ENCODE measurements at places on chromosomes 16 and 17.

GRCh38 chr17:60534010-60534555 lies 8.0 kb upstream of the APPBP2 start:
- no peak for DNase-seq

DNA sequence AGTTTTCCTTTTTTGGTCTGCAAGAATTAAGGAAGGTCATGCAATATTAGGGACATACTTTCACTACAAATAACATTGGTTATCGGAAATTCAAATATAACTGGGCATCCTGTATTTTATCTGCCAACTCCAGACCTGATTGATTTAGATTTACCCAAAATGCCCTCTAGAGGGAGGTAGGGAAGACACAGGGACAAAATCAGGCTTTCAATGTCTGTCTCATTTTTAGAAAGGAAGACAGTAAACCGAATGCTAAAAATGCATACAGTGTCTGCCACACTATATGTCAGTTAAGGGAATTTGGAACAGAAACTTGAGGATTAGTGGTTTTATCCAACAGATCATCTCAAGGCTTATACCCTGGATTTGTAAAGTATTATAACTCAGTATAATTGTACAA lies 161.7 kb upstream of the SOX9 start:
- no peak for DNase-seq

DNA sequence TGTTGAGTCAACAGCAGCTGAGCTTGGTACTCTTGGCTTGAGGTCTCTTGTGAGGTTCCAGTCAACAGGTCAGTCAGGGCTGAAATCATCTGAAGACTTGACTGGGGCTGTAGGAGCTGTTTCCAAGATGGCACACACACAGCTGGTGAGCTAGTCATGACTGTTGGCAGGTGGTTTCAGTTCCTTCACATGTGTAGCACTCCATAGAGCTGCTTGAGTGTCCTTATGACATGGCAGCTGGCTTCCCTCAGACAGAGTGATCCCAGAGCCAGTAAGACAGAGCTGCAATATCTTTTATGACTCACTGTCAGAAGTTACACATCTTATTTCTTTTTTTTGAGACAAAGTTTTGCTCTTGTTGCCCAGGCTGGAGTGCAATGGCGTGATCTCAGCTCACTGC lies 19.5 kb upstream of the GAS7 start:
- no peak for DNase-seq

DNA sequence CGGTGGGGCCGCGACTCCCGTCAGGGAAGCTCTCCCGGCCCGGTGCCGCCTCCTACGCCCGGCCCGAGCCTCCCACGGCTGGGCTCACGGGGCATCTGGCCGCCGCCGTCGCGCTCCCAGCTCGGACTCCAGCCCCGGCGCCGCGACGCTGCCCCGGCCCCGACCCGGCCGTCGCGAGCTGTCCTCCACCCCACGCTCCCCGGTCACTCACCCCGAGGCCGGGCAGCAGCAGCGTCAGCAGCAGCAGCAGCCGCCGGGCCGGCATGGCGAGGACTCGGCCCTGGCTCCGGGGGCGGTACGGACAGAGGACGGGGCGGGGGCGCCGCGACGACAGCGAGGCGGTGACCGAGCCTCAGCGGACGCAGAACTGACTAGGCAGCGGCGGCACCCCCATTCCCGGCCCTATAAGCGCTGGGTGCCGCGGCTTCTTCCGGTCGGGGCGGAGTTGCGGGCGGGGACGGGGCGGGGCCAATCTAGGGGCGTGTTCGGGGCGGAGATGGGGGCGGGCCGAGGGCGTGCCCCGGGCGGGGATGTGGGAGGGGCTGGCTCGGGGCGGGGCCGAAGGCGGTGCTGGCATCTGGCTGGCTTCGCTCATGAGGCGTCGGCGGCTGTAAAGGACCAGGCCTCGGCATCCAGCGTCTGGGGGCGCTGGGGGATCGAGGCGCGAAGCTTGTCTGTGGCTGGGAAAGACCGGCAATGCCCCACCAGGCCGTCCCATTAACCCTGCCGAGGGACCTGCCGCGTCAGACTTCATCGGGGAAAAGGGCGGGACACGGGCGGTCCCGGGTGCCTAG lies at the start of gene ERN1:
ERN1 (minus strand) TSS at position 380 of the 794 bp plus-strand sequence; CDS start at position 265, 115 bp downstream.
- DNase-seq, result peak; percentile 55

GRCh38 chr17:17119533-17119932 lies 77.3 kb downstream of the MPRIP start:
- DNase-seq, result no peak

DNA sequence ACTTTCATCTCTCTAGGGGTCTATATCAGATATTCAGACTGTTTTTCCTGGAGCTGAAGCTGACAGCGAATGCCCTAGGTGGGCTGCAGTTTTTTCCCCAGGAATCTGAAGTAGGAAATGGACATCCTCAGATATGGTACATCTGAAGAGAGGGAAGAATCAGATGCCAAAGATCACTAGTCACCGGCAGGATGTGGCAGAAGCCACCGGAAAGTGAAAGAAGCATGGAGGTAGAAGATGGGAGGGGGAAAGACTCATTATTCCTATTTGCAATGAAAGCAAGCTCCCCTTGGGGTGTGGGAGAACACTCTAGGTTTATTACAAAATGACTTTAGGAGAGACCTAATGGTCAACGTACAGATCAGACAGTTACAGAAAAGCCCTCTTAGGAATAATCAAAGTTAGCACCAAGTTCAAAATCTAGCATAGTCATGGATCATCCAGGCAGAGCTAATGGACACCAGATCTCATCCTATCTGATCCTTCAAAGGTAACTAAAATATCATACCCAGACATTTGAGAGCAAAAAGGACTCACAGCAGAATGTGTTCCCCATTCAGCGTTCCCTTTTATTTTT lies 110.7 kb downstream of the HS3ST3A1 start:
- DNase-seq, result no peak

DNA sequence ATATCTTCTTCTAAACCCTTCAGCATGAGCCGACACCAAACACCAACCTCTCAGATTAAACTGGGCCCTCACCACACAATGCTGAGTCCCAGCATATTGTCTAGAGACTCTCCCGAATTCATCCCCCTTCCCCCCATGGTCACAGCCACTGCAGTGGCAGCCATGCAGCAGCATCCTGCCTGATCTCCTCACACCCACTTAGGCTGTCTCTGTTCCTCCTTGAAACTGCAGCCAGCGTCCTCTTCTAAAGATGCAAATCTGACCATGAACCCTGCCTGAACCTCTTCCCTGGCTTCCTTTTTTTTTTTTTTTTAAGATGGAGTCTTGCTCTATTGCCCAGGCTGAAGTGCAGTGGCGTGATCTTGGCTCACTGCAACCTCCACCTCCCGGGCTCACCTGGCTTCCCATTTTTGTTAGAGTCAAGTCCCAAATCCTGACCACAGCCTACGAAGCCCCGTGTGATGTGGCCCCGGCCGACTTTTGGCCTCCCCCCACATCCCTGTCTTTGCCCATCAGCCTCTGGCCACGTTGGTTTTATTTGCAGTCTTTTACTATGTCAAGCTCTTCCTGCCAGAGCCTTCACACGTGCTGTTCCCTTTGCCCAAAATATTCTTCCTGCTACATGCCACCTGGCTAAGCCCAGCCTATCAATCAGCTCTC lies 2.8 kb downstream of the FA2H start:
- DNase-seq, result no peak

- no peak for DNase-seq
These were observed 17.6 kb downstream of the RAPGEFL1 start for GRCh38 chr17:40194821-40195220.

Data from cortex of kidney (tissue), 1 donor.